Dermis blood vessel endothelial cell (primary cell): ENCODE measurements at places on chromosomes 2 and 18.

DNA sequence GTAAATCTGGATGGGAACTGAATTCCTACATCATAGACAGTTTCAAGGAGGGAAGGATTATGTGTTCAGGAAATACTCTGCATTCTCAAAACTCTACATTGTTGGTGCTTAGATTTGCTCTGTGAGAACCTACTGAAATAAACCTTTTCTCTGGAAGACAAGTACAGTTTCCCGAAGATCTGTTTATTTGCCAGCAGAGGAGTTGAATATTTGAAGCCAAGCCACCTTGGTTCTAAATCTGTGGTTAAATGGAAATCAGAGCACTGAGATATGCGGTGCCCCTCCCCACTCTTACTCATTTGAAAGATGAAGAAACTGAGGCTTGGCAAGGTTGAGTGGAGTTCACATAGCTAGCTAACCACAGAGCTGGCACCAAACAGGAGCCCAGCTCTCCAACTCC, 146.3 kb upstream of the CTAGE1 start:
- DNase-seq: peak; percentile 36

DNA sequence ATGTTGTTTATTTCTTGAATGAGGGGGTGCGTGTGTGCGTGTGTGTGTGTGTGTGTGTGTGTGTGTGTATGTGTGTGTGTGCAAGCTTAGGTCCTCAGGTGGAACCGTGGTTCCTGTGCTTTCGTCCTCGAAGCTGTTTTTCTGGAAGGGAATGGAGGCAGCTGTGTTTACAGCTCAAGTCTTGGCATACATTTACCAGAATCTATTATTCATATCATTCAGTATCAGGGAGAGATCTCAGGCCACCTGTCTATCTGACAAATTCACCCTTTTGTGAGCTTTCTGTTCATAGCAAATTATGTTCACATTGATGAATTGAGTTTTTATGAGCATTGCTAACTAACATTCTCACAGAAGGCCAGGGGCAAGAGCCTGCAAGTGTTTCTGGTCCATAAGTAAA, 550.4 kb downstream of the ARHGAP15 start:
- DNase-seq: no peak

DNA sequence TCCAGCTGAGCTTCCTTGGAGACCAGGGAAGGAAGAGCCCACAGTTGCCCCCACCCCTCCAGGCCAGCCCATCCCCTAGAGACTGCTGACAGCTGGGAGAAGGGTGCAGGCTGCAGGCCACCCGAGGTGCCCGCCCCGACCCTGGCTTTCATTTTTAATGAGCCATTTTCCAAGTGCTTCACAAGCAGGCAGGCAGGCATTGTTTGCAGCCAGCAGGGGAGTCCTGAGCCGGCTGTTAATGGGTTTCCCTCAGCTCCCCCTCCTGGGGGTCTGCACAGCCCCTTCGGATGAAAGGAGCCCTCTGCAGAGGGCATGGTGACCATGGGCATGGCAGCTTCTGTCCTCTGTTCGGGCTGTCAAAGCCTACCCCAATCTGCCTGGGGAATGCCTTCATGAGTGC, 94.5 kb downstream of the ZBTB7C start:
- DNase-seq: no peak

DNA sequence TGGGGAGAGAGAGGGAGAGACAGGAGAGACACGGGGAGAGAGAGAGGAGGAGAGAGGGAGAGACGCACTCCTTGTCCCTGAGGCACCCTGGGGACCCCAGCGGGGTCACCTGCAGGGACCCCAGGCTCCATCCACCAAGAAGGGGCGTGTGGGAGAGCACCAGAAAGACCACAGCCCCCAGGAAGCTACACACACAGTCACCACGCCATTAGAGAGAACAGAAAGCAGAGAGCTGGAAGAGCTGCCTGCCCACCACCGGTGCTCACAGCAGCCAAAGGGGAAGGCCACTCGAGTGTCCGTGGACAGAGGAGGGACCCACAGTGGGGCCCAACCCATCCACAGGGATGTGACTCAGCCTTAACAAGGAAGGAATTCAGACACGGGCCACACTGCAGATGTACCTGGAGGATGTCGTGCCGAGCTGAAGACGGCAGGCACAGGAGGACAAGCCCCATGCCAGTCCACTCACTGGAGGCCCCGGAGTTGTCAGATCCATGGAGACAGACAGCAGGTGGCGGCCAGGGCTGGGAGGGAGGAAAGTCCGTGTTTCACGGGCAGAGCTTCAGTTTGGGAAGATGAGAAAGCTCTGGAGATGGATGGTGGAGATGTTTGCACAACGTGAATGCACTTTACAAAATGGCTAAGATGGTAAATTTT, 11.5 kb upstream of the NFATC1 start:
- no peak for DNase-seq

- DNase-seq: no peak
These were observed 131.0 kb upstream of the CTDP1 start for GRCh38 chr18:79548621-79548985.

DNA sequence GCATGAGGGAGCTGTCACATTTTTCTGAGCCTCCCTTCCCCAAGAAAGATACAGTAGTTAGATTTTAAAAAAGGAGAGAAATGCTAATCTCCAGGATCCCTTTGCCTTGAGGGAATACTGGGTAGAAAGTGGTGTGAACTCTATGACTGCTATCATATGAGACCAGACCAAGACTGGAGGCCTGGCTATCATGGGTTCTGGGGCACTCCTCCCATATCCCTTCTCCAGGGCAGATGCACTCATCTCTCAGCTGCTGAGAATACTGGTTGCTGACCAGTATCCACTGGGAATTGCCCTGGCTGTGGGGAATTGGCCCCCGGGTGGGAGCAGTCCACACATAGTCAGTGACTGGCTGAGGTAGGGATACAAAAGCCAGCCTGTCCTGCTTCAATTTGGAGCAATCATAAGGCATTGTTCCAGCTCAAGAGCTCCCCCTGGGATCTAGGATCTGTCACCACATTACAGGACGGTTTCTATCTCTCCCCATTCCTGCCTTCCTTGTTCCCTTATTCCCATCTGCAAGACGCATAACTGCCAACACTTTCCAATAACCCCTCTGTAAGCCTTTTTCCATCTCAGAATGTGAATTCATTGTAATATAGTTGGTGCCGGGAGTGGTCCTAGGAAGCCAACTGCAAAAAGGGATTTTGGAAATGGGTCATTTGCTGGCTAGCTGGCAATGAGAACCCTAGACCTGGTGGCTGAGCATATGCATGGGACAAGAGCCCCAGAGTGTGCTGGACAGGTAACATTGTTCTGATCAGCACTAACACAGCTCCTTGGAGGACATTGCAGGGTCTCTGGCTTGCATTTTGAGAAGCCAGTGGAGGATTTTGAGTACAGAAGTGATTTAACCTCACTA, 35.4 kb upstream of the REEP1 start:
- peak; percentile 70 for DNase-seq

DNA sequence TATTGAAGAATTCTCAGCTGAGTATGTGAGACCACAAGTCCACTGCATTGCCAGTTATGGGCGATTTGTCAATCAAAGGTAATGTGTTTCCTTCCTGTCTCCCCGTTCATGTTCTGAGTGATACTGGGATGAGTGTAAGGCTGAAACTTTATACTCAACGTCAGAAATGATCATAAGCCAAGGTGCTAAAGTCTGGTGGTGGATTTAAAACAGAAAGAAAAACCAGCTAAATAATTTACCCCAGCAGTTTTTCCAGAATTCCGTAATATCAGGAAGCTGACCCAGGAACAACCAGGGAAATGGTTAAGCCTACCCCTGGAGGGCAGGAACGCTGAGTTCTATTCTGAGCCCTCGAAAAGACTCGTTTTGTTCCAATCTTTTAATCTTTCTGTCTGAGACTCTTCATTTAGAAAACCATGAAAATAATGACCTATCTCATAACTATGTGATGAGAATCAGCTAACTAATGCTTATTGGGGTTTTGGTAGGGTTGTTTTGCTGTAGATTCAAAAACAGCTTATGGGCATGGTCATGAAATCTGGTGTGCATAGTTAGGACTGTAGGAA, 149.6 kb downstream of the LAMA3 start:
- DNase-seq: peak; percentile 67

DNA sequence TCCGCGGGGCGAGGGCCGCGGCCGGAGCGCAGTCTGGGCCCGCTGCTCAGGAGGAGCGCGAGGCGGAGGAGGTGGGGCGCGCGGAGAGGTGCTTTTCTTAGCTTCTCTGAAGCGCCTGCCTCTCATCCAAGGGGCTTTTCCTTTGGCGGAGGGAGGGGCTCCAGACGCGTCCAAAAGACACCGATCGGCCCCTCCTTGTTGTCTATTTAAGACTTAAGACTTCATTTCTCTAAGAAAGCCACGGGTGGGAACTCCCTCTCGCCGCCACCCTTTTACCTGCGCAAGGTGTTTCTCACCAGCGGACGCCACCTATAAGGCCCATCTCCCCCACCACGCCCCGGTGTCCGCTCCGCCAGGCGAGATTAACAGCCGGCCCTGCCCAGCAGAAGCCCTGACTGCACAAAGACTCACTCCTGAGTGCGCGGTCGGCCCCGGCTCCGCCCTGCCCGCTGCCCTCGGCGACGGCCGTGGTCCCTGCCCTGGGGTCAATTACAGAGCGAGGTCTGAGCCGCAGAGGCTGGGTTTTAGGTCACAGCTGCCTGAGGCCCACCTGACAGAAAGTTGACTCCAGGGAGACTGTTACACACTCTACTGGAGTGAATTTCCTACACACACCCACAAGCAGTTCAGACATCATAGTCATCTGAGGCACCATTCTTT, at the start of gene DSC2:
TSS of gene DSC2 (minus strand) at position 397 of the 660 bp plus-strand sequence. CDS start 450 bp downstream, outside the sequence.
- no peak for DNase-seq

DNA sequence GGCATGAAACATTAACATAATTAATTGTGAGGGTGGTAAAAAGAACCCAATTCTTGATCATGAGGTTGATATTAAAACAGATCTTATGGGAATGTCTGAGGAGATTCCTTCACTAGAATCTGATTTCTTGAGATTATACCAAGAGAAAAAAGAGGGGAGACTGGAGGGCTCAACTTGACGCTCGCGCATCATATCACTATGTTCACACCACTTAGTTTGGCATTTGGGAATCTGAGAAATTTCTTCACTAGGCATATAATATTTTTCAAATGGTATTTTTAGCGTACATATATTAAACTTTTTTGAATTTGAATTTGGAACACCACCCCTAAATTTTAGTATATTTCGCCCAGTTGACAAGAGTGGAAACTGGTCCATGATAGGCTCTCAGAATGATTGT, 140.1 kb downstream of the SATB2 start:
- DNase-seq: no peak

GRCh38 chr2:55019526-55020258, 30.6 kb downstream of the RTN4 start:
- peak; percentile 38 for DNase-seq

DNA sequence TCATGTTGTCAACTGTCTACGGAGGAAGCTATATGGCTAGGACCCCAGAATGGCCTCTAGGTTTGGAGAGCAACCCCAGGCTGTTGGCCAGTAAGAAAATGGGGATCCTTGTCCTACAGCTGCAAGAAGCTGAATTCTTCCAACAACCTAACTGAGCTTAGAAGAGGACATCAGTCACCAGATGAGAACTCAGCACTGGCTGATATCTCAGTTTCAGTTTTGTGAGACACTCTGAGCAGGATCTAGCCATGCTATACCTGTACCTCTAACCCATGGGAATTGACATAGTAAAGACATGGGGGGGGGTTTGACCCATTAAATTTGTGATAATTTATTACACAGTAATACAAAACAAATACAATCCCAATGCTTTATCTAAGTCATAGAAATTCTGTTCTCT, 312.5 kb downstream of the ERBB4 start:
- DNase-seq: no peak

DNA sequence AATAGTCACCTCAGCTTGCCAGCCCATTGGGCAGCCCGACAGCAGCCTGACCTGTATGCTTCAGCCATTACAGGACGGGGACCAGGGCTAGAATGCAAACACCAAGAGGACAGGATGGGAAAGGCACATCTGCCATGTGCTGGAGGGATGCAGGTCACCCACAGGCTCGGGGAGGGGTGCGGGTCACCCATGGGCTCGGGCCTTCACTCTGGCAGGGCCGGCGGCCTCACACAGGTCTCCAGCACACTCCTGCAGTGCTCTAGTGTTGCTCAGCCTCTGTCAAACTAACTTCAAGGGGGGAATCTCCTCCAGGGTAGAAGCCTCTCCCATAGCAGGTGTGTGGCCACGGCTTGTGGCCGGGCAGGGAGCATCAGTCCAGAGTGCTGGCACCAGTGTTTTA, 222.5 kb downstream of the SEPTIN10 start:
- DNase-seq: no peak

GRCh38 chr2:103232865-103233264, 471.0 kb downstream of the TMEM182 start:
- no peak for DNase-seq

DNA sequence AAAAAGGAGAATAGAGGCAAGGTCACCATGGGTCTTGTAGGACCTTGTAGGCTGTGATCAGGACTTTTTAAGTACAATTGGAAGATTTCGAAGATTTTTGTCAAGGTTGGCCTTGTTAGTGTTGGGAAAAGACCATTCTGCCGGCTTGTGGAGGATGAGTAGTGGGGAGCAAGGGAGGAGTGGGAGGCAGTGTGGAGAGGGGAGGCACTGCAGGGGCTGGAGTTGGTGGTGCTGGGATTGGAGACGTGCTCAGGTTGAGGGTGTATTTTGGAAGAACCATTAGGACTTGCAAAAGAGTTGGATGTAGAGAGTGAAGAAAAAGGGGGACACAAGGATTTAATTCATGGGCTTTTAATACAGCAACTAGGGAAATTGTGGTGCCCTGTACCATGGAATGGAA, 397.1 kb downstream of the TSN start:
- DNase-seq: no peak
